RCC 7860 (cell line): ENCODE measurements at places on chromosomes 13 and 19.

- DNase-seq, result peak; percentile 7
Measured at GRCh38 chr13:29509999-29510589, 85.4 kb downstream of the SLC7A1 start.

GRCh38 chr19:40242480-40242879 lies 16.0 kb upstream of the CCNP start:
- DNase-seq, result no peak

DNA sequence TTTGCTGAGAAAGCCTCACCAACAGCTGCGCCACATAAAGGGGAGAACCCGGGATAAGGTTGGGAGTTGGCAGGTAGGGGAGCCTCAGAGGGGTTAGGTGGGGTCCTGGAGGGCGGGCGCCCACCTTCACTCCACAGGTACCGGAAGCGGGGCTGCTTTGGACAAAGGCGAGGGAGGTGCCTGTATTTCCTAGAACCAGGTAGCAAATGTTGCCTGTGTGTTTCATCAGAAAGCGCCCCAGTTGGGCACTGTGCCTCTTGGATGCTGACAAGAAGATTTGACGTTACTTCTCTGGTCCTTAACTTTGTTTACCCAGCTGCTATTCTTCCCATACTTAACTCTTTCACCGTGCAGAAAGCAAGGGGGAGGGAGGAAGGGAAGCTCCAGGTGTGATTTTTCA lies 278.9 kb downstream of the ZNF536 start:
- DNase-seq, result no peak

- DNase-seq, result no peak
Measured at GRCh38 chr19:13729859-13730258, 34.5 kb upstream of the MRI1 start.

DNA sequence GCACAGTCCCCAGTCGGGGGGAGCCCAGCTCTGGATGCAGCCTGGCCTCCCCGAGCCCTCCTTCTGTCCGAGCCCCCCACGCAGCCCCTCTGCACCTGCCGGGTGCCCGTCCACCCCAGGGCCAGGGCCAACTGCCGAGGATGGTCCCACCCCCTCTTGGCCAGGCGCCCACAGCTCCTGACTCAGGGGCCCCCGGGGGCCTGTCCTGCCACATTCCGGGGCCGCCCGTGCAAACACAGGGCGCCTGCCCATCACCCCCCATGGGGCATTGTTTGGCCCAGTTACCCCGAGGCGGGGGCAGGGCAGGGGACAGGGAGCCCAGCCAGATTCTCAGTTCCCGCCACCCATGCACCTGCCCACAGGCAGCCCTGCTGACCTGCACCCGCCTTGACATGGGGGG lies 5.3 kb upstream of the TCF3 start:
- DNase-seq, result no peak

- DNase-seq, result no peak
Measured at GRCh38 chr19:2661615-2662014, 40.9 kb downstream of the GNG7 start.

DNA sequence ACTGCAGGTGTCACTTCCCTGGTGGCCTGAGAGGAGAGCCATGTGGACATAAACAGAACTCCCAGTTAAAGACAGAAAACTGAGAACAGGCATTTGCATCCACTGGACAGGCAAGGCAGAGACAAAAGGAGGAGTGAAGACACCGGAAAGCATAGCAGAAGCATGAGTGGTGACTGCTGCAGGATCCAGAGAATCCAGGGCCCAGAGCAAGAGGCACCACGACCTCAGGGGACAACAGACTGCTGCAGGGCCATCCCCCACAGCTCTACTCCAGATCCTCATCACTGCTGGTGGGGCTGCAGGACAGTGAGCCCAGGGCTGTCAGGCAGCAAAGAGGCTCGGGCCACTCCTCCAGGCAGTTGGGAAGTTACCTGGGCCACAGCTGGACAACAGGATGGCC lies 14.5 kb upstream of the ISYNA1 start:
- DNase-seq, result no peak

DNA sequence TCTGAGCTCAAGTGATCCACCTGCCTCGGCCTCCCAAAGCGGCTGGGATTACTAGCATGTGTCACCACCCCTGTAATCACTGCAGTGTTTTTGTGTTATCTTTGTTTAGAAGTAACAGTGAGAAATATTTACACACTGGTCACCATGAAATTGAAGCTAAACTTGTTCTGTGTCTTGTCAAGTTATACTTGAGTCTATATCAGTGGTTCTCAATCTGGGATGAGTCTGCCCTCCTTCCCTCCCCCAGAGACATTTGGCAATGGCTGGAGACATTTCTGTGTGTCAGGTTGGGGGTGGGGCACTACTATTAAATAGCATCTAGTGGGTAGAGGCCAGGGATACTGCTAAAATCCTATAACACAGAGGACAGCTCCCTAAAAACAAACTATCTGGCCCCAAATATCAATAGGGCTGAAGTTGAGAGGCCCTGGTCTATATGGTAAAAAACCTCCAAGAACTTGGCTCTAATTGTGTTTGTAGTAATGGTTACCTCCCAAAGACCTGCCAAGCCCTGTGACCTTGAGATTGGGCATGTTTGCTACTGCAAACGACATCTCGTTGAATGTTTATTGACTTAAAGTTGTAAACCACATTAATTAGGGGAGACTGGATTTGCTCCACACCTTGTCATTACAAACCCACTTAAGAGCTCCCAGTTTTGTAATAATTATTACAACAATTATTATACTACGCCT lies 6.9 kb downstream of the CTU1 start:
- no peak for DNase-seq

GRCh38 chr19:38079926-38080380 lies 144.1 kb downstream of the DPF1 start:
- DNase-seq, result peak; percentile 77

- DNase-seq, result peak; percentile 97
Measured at GRCh38 chr19:3572132-3572854, 451 bp upstream of the HMG20B start.

GRCh38 chr13:98829541-98829940 lies 77.1 kb upstream of the SLC15A1 start:
- DNase-seq, result no peak

GRCh38 chr13:79548902-79549301 lies 67.9 kb downstream of the NDFIP2 start:
- DNase-seq, result no peak

- no peak for DNase-seq
Measured at GRCh38 chr13:22091222-22091970, 420.5 kb downstream of the FGF9 start.

- no peak for DNase-seq
Measured at GRCh38 chr13:39816936-39817335, 161.5 kb downstream of the COG6 start.

- DNase-seq, result no peak
Measured at GRCh38 chr13:78709028-78709427, 50.1 kb upstream of the OBI1 start.

- DNase-seq, result no peak
Measured at GRCh38 chr19:38250821-38251563, 5.2 kb downstream of the PPP1R14A start.

GRCh38 chr19:18430417-18431144 lies 7.4 kb downstream of the ISYNA1 start:
- no peak for DNase-seq

GRCh38 chr13:43200736-43201135 lies 177.3 kb downstream of the DNAJC15 start:
- no peak for DNase-seq

DNA sequence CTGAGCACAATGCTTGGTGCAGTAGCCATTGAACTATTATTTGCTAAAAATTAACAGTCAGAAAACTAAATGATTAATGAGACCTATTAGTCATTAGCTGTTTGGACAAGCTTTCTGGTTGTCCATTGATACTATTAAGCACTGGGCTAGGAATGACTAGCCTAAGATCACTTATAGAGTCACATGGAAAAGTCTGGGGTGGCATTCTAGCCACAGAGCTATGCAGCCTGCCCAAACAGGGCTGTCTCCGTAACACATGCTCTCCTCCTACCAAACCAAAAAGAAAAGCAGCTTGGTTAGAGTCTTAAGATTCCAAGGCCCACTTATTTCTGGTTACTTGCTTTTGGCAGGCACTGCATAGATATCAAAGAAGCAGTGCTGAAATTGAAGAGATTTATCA lies 193.5 kb upstream of the NBEA start:
- no peak for DNase-seq

DNA sequence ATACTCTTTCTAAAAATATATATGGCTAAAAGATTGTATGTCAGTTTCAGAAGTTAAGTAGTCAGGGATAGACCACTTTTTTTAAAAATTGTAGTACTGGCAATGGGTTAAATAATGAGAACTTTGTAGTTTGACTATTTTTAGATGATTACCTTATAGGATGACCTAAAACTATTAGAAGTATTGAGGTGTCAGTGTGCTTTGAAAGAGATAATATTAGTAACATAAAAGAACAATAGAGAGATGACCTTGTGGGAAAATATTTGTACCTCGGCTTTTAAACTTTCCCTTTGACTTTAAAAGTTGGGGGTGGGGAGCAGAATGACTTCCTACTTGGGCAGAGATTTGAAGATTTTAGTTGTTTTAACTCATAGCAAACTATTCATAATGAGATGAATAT lies 48.3 kb downstream of the SLAIN1 start:
- DNase-seq, result no peak

DNA sequence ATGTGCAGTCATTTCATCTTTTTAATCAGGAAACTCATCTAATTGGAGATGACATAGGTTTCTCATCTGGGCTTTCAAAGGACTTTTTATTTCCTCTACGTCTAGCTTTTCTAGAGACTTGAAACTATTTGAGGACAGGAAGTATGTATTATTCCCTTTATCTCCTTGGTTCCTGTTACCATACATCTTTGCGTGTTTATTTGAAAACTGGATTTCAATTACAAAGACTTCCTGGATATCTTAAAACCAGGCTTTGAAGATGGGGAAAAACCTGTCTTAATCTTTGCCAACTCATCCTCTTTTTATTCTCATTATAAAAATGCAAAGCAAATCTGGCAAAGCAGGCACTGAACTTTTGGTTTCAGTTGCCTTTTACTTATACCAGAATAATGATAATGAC lies 130.5 kb downstream of the LMO7 start:
- DNase-seq, result no peak

GRCh38 chr19:4032436-4032835 lies 24.9 kb downstream of the PIAS4 start:
- DNase-seq, result no peak
